Activated T-cell treated with anti-CD3 and anti-CD28 coated beads for 4 hours (primary cell): ENCODE measurements at places on chromosomes 4 and X.

GRCh38 chr4:76376534-76376933 is 44.4 kb downstream of the CCDC158 start:
- no peak for DNase-seq

DNA sequence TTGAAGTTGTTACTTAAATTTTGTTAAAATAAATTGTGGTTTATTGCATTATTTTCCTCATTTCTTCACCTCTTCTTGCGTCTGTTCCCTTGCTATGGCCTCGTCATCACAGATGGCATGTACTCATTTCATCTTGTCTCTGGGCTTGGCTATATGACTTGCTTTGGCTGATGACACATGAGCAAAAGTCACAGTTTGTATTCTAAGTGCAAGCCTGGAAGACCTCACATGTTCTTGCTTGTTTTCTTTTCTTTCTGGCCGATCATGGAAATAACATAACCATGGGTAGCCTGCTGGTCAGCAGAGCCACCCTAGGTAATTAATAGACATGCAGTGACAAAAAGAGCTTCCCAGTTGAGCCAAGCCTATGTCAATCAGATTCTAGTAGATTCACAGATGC is 527.9 kb downstream of the SPRY1 start:
- DNase-seq, result no peak

GRCh38 chr4:24743927-24744326 is 51.4 kb upstream of the SOD3 start:
- DNase-seq, result no peak

DNA sequence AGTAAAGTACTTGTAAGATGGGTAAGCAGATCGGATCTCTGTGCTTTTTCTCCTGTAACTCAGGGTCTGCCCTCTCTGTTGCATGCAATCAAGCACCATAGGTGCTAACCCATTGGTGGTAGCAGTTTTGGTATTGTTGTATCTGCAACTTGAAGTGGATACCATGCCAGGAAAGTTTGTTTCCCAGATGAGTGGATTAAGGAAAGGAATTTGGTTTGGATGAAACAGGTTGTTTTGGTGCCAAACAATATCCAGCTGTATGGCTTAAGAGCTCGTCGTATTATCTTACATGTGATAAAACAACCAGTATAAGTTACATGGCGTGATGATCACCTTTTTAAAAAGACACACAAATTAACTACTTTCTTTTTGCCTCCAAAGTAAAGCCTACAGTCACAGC is 280.9 kb upstream of the TENM3 start:
- DNase-seq, result no peak

DNA sequence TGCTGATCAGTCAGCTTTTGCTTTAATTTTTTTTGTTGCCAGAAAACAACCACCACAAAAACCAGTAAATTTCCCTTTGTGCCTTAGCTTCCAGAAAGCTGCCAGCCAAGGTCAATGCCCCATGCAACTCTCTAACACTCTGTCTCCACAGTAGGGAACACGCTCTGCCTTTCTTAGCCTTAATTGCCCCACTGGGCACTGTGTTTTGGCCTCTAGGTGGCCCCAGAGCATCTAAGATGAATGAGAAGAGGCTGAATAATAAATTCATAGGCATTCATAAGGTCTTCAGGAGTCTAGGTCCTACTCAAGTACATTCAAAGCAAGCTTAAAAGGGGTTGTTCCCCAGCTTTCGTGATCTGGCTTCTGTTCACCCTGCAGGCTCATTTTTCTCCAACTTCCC is 57.7 kb upstream of the PASD1 start:
- DNase-seq, result no peak

DNA sequence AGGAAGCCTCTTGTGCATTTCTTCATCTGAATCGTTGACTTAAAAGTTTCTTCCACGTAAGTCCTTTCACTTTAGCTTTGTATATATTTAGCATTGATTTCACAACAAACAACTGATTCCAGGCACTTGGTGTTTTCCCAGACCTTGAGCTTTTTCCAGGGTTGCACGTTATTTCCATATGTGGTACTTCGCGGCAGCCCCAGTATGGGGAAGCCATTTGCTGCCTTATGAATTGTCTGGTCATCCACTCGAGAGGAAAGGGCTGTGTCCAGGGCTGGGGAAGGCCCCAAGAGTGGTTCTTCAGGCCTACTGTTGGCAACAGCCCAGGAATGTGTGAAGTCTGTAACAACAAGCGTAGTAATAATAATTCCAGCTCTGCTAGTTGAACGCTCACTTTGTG is 2.8 kb upstream of the TLR8 start:
- DNase-seq, result no peak

DNA sequence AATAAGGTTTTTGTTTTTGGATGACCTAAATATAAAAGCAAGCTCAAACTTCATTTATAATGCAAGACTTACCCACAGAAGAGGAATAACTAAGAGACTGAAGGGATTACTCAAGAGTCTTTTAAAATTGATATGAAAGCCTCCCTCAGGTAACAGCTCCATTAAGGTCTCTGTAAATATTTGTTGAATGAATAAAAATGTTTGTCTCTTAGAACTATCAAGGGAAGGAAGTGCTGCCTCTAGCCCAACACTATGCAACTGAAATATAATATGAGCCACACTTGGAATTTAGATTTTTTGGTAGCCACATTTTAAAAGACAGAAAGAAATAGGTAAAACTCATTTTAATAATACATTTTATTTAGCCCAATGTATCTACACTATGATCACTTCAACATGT is 127.8 kb downstream of the SH3RF1 start:
- DNase-seq, result no peak

- DNase-seq, result no peak
Observed at GRCh38 chrX:42143866-42144592, 220.7 kb upstream of the CASK start.

DNA sequence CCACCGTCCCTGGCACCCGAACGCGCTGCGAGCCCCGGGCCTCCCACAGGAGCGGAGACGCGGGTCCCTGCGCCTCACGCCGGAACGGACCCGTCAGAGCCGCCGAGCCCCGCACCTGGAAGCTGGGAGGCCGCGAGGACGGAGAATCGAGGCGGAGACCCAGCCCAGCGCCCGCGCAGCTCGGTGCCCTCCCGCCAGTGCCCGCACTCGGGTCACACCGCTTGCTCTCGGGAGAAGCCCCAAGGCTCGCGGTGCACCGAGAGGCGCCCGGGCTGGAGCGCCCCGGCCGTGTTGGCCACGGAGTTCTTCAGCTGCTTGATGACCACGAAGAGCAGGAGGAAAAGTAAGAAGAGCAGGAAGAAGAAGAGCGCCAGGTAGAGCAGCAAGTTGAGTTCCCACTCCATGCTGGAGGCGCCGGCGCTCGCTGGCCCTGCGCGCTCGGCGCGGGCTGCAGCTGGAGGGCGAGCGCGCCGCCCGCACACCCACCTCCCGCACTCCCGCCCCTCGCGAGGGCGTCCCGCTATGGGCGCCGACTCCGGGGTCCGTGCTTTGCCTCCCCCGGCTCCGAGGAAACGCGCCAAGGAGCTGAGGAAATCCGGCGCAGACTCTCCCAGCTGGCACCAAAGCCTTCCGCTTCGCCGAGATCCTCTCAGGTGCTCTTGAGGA is at the start of gene SMIM43:
Gene SMIM43 (minus strand): TSS at position 463 of the 666 bp plus-strand sequence. CDS start 59 bp downstream, at position 404.
- no peak for DNase-seq
